ENCODE measurements at places on chromosomes 7 and 10. TPM values are rescaled to one million over a fixed set of nuclear protein-coding genes. Genes with fewer than 3 reads are reported as not detected.

The SOSTDC1 gene
- 2.3 TPM for polyA plus RNA-seq

The CC2D2B gene
- 0.75 TPM for polyA plus RNA-seq

The MLXIPL gene
- polyA plus RNA-seq = 4.1 TPM

The HGF gene
- 12.3 TPM for polyA plus RNA-seq

The PRXL2A gene
- 59.1 TPM for polyA plus RNA-seq

The PTPN12 gene
- 54.7 TPM for polyA plus RNA-seq

The LIPN gene
- 0.06 TPM for polyA plus RNA-seq

The STEAP1B gene
- polyA plus RNA-seq = 0.43 TPM

The MYO1G gene
- 3.6 TPM for polyA plus RNA-seq

The GOT1 gene
- 23.2 TPM for polyA plus RNA-seq

The CFAP58 gene
- polyA plus RNA-seq = 0.34 TPM

The OPN1SW gene
- not detected for polyA plus RNA-seq

DNA sequence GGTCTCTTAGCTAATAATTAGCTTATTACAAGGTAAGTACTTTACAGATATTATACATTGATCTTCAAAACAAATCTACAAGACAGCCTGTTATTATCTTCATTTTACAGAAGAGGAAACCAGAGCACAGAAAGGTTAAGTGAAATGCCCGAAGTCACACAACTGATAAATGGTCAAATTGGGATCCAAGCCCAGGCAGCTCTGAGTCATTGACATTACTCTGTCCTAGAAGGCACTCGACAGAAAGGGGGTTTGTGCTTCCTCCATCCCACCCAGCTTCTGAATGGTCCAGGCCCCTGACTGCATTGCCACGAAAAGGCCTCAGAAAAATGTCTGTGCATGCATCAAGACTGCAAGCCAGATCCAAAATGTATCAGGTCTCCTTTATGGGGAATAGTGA, 81.3 kb upstream of the ZNF438 start:
- no peak for DNase-seq

GRCh38 chr10:127313996-127314700, 117.8 kb upstream of the INSYN2A start:
- no peak for DNase-seq

- DNase-seq = no peak
Measured at GRCh38 chr7:127153315-127153714, 99.4 kb downstream of the GRM8 start.

DNA sequence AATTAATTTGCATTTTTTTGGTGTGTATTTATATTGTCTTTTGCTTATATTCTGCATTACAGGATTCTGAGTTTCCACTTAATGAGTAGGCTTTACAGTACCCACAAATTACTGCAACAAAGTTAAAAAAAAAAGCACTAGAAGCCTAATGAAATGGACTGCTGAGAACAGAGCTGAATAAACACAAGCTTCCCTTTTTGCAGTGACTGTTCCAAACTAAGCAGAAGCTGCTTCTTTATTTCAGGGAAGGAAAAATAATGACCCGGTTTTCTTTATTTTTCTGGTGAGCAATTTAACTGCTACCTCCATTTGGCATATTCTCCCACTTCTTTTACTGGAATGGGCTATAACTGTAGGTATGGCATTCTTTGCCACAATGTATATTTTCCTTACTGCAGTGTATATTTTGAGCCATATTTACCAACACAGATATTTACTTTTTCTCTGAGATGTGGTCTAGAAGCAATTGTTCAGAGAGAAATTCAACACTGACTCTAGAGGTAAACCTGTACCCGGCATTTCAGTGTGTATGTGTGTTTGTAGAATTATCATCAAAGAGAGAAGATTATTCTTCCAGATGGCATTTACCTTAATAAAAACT, 56.9 kb downstream of the HDAC9 start:
- DNase-seq = no peak

GRCh38 chr10:72334825-72335393, 19.8 kb downstream of the DNAJB12 start:
- DNase-seq = no peak

GRCh38 chr10:132609211-132609610, 71.6 kb downstream of the INPP5A start:
- no peak for DNase-seq

- no peak for DNase-seq
Measured at GRCh38 chr7:2513702-2514101, 5.9 kb upstream of the LFNG start.

DNA sequence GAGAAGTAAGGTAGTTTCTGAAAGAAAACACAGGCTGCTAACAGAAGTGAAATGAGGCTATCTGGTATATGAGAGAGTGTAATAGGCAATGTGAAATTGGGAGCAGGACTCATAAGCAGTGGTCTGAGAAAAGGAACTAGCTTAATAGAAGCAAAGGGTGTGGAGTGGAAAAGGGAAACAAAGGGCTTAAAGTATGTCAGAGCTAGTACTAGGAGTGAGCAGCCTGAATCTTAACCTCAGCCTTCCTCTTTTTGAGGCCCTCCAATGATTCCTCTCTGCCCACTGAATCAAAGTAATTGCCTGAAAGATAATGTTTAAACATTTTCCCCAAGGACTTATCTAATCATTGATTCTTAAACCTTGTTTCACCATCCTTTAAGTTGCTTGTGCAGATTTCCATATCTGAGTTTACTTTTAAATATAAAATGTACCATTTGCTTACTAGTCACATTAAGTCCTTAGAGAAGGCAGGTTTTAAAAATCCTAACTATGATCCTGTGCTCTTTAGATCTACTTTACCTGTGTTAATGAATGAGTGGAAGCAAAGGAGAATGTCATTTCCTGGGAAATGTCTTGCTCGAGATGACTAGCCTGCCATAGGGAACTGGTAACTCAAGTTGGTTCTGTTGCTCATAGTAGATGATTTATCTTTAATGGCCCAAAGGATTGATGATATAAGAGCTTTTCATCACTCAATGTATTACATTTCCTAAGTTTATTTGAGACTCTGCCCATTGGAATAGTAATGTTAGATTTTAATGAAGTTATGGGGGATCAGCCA, 155.0 kb downstream of the SKAP2 start:
- no peak for DNase-seq

- DNase-seq = no peak
Measured at GRCh38 chr7:142365410-142365842, 107.6 kb upstream of the PRSS58 start.

DNA sequence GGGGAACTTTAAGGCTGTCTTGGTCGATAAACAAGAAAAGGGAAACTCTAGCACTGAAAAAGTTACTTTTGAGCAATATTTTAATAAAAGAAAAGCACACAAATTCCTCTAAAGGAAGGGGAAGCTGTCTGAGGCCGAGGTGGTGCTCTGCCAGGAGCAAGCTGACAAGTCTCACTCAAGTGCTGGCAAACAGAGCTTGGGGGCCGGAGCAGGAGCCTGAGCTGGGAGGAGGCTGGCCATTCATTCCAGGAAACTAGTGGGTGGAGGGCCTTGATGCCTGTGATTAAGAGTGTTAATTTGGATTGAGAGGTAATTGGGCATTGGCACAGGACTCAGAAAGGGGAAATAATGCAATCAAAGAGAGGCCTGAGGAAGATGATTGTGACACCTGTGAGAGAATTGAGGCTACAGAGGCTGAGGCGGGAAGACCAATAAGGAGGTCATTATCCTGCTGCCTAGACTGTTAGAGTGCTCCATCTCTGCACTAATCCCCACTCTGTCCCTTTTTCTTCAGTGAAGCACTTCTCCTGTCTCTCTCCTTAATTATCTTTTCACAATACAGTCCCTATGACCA, 154.9 kb upstream of the COL1A2 start:
- DNase-seq = no peak

Measured in urinary bladder (tissue), 4 donors.